ENCODE measurements at places on chromosomes 4 and X. TPM values are rescaled to one million over a fixed set of nuclear protein-coding genes. Genes with fewer than 3 reads are reported as not detected.

The CXCL11 gene
- total RNA-seq: not detected

The TKTL1 gene
- total RNA-seq: not detected

The RBM46 gene
- not detected for total RNA-seq

The RAP1GDS1 gene
- 93.8 TPM for total RNA-seq

The BEX5 gene
- not detected for total RNA-seq

The CHRDL1 gene
- not detected for total RNA-seq

The ACE2 gene
- not detected for total RNA-seq

The CD38 gene
- not detected for total RNA-seq

The CSAG3 gene
- total RNA-seq: not detected

The MAP7D2 gene
- 0.32 TPM for total RNA-seq

The USP17L13 gene
- total RNA-seq: not detected

The DIPK2B gene
- not detected for total RNA-seq

The PI4K2B gene
- 29.2 TPM for total RNA-seq

The RHOH gene
- total RNA-seq: not detected

The TBC1D8B gene
- total RNA-seq: 9.3 TPM

The DCAF12L1 gene
- total RNA-seq: not detected

The SPANXA1 gene
- not detected for total RNA-seq

The CXCL1 gene
- 12.9 TPM for total RNA-seq

The WDR1 gene
- 471 TPM for total RNA-seq

Measured in GM23248 (cell line).